Smooth muscle cell of the brain vasculature (primary cell): ENCODE measurements at places on chromosomes 16 and 17.

- DNase-seq, result no peak
Observed at GRCh38 chr17:80885947-80886582, 105.6 kb upstream of the CHMP6 start.

GRCh38 chr16:81493755-81494433, 49.3 kb downstream of the CMIP start:
- DNase-seq, result no peak

- DNase-seq, result no peak
Observed at GRCh38 chr17:57570724-57571344, 174.3 kb downstream of the CCDC182 start.

DNA sequence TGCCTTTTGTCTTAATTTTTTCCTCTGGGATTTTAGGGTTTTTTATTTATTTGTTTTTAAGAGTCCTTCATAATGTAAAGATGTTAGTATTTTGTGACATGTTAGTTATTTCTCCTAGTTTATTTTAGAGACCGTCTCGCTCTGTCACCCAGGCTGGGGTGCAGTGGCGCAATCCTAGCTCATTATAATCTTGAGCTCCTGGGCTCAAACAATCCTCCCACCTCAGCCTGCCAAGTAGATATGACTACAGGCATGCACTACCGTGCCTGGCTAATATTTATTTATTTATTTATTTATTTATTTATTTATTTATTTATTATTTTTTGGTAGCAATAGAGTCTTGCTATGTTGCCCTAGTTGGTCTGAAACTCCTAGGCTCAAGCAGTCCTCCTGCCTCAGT, 37.4 kb upstream of the ARHGAP17 start:
- no peak for DNase-seq

DNA sequence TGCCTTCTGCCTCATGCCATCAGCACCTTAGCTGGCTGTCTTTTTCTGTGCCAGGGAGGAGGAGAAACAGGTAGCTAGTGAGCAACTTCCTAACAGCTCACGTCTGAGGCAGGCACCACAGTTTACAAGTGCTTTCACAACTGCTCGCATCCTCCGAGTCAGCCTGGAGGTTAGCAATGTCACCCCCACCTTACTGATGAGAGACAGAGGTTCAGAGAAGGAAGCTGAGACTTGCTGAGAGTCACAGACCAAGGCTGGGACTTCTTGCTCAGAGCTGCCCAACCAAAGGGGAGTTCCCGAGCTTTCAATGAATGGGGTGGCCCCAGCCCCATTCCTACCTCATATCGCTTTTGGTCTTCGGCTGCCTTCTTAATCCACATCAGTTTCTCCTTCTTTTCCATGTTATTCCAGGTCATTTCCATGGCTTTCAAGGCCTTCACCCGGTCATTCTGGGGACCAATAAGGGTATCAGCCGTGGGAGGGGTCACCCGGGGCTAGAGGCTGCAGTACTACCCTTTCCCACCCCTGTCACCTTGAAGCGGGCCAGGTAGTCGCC, 9.6 kb downstream of the UBTF start:
- DNase-seq, result no peak

GRCh38 chr16:66036793-66037715, 329.4 kb upstream of the CDH5 start:
- DNase-seq, result no peak

GRCh38 chr16:1612320-1613111, at the start of gene CRAMP1:
Gene CRAMP1, plus strand, starts transcription at chr16:1612360. Its CDS starts 2,280 bp downstream, at chr16:1614640.
- DNase-seq, result no peak

DNA sequence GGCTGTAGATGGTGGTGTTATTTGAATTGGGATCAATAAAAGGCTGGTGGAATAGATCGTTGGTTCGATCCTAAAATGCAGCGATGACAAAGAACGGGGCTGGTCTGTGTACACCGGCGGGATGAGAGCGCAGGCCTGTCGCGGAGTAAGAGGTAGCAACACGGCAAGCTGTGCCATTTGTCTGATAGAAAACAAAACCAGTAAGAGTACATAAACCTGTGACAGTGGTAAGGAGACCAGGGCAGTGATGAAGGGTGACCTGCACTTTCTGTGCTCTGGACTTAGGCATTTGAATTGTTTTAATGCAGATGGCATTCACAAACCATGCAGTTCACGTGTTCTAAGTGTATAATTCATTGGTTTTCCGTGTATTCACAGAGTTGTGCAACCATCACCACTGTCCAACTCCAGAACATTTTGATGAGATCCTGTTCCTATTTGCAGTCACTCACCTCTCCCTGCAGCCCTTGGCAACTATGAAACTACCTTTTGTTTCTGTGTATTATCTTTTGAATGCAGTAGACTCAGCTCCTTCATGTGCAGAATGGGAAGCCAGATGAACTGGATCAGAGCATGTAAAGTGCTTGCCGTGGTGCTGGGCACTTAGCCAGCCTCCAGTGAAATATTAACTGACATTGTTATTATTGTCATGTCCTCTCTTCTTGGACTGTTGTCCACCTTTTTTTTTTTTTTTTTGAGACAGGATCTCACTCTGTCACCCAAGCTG, 286.1 kb downstream of the SNX29 start:
- DNase-seq, result no peak

DNA sequence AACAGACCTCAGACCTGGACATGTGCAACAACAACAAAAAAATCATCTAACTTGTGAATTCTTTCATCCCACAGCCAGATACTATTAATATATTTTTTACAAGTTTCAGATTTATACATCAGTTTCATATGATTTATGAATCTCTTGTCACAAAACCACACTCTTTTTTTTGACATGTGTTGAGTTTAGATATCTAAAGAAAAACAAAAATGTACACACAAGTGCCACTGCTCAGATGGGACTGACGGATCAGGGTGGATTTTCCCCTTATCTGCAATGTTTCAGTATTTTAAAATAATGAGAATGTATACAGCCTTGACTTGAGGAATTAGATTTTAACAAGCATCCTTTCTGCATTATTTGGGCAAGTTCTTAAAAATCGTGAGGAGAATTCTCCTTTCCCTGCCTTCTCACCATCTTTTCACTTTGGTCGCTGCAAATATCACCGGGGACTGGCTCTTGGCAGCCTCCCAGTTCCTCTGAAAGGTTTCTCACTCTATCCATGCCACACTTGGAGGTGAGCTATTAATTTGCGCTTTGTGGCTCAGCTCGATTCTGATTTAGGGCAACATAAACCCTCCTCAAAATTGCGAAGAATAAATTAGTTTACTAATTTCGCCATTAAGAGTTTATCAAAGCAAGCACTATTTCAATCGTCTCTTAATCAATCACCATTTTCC, 225.7 kb downstream of the XYLT1 start:
- DNase-seq, result no peak

DNA sequence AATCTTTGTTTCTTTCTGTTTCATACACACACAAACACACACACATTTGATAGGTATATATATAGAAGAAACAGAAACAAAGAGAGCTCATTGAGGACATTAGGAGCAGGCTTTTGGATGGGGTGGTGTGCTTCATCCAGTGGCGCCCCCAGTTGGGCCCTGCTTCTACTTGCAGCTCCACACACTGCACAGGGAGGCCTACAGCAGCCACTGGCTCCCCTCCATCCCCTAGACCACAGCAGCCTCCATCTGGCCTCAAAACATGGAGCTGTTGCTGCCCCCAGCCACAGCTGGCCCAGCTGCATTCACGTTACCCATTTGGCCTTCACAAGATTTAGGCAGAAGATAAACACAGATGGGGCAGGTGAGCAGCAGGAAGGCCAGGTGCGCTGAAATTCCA, 33.1 kb upstream of the NF1 start:
- DNase-seq, result no peak

DNA sequence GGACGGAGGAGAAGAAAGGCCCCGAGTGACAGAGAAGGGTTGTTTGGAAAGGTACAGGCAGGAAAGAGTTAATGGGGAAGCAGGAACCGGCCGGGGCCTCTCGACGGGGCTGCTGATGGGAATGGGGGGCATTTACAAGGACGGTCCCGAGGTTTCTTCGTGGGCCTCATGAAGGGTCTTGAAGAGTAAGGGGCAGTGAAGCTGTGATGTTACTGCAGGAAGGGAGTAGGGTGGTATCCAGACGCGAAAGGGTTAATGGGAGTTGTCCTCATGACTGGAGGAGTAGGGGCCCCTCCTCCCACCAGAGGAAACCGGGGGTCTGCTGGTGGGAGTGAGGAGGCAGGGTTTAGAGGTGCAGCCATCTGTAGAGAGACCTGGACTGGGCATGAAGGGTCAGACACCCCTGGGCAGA, 481 bp downstream of the PDK2 start:
- no peak for DNase-seq

- no peak for DNase-seq
Observed at GRCh38 chr17:58617563-58617962, 74.3 kb downstream of the TEX14 start.

DNA sequence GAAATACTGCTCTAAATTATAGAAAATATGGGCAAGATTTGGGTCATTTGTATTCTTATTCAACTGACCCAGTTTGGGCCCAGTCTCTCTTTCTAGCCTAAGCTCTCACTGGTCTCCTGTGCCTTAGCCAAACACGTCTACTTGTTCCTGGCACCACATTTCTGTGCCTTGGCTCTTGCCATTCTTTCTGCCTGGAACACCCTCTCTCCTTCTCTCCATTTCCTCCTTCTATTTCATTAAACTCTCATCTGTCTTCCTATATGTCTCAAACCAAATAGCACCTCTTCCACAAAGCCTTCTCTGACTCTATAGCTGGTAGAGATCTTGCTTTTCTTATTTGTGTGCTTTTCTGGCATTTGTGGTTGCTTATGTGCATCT, 37.7 kb upstream of the NUFIP2 start:
- no peak for DNase-seq

- no peak for DNase-seq
Observed at GRCh38 chr16:10383626-10384025, 2.2 kb upstream of the ATF7IP2 start.

DNA sequence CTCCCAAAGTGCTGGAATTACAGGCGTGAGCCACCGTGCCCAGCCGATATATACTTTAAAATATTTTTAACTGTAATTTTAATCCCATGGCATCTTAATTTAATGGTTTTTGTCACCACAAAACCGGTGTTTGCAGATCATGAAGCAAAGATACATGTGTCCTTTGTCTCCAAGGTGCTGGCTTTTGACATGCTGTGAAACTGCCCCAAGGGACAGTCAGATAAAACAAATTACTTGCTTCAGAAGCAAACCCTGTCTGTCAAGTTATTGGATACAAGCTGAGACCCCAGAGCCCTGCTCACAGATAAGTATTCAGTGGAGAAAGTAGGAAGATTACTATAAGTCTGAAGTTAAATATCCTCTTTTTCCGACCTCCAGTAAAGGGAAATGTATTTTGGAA, 39.8 kb downstream of the ARL4D start:
- no peak for DNase-seq

- DNase-seq, result no peak
Observed at GRCh38 chr17:29347831-29348629, 42.1 kb upstream of the TAOK1 start.

DNA sequence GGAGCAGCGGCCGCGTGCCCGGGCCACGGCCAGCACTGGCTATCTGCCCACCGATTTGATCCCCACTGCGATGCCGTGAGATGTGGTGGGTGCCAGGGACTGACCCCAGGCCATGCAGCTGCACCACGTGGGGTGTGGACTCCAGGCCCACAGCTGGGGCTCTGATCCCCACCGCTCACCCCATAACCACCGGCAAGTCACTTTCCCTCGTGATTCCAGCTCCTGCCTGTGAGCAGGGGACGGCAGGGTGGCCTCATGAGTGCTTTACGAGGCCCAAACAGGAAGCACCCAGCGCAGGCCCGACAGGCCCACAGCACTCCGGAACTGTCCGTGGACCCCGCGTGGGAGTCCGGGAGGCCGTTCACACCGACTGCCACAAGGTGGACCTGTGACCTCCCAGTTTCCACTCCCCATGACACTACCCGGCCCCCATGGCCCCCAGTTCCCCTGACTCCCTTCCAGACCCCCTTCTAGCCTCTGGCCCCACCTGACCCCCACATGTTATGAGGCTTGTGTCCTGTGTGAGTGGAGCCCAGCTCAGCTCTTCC, 616 bp downstream of the PTX4 start:
- DNase-seq, result no peak

- DNase-seq, result no peak
Observed at GRCh38 chr17:30217054-30217453, 18.4 kb downstream of the SLC6A4 start.

DNA sequence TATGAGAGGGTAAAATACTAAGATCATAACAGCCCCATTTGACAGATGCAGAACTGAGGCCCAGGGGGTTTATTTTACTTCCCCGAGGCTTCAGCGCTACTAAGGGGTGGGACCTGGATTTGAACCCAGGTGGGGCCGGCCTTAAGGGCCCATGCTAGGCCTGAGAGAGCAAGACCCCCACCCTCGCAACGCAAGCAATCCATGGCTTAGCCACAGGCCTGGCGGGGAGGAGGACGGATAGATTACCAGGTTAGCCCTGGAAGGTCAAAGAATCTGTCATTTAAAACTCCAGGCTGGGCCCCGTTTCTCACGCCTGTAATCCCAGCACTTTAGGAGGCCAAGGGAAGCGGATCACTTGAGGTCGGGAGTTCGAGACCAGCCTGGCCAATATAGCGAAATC, 1.9 kb upstream of the CDH3 start:
- no peak for DNase-seq

- DNase-seq, result no peak
Observed at GRCh38 chr17:32913593-32913992, 14.4 kb upstream of the TMEM98 start.

DNA sequence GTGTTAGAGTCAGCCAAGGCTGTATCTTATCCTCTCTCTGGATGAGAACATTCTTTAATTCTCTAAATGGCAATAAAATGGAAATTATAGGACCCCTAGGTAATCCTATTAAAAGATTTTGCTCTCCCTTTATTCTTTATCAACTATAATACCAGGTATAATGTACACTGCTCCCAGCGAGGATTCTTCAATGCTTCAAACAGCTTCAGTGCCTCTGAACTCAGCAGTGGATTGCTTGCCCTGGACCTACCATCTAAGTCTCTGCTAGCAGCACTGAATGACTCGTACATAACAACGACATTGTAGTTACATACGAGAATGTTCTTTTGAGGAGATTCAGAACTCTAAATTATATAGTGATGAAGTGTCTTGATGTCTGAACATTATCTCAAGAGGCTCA, 3.7 kb upstream of the OR3A2 start:
- DNase-seq, result no peak

DNA sequence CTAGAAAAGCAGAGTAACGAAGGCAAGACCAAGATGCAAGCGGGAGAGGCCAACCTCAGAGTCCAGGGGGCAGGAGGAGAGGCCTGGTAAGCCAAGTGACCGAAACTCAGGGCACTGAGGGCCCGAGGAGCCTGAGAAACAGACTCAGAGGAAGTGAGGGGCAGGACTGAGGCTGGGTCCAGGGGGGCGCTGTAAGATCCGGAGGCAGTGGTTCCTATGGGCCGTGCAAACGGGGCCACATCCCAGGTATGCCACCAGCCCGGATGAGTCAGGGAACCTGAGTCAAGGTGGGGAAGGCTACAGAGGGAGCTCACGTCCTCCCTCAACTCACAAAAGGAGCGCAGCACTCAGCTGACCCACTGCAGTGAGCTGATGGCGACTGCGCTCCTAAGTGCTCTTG, 8.3 kb downstream of the ZDHHC7 start:
- no peak for DNase-seq
